ENCODE measurements at places on chromosomes 13 and 19. TPM values are rescaled to one million over a fixed set of nuclear protein-coding genes. Genes with fewer than 3 reads are reported as not detected.

GRCh38 chr13:23715762-23716235 lies 145.6 kb downstream of the TNFRSF19 start:
- no peaks in the 10 kb centered on the region for H3K4me1 ChIP-seq
- DNase-seq, result peak; percentile 75
- no peak overlapping the region for H3K4me3 ChIP-seq
- no peaks in the 10 kb centered on the region for H3K27me3 ChIP-seq
- no peak overlapping the region for H3K27ac ChIP-seq

DNA sequence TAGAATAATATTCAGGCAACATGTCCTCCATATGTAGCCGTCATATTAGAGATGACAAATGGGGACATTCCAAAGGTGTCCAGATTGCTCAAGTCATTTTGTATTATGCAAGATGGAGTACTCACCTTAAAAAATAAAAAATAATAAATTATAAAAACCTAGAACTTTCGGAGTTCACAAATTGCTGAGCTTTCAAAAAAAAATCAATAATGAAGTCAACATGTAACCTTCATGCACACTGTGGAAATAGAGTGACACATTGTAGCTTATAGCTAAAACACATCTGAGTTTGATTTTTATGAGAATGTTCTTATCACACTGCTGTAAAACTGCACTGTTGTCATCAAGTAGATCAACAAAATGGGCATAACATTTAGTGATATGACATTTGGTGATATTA lies 411.2 kb downstream of the GPC6 start:
- no peak for DNase-seq
- H3K27me3 ChIP-seq, result no peaks in the 10 kb centered on the region
- no peaks in the 10 kb centered on the region for H3K4me1 ChIP-seq
- no peak overlapping the region for H3K27ac ChIP-seq
- no peak overlapping the region for H3K4me3 ChIP-seq

- DNase-seq, result no peak
- H3K4me1 ChIP-seq, result no peaks in the 10 kb centered on the region
- H3K27me3 ChIP-seq, result no peaks in the 10 kb centered on the region
- H3K36me3 ChIP-seq, result no peaks in the 10 kb centered on the region
- H3K4me3 ChIP-seq, result peak overlapping the region; percentile 78
These were observed 6.4 kb downstream of the JAK3 start for GRCh38 chr19:17841371-17841809.

Gene LGALS14
- not detected for total RNA-seq

DNA sequence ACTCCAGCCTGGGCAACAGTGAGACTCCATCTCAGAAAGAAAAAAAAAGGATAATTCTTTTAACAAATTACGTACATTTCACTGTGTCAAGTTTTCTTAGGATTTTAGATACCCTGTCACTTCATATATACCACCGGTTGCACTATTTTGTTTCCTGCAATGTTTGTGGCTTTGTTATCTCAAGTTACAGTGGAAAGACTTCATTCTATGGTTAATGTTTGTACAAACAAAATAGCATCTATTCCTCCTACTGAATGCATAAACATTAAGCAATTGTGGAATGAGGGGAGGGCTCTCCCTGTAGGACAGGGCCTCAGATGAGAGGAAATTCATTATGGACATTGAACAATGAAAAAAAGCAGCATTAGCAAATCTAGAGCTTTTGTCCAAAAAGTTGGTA lies 120.1 kb downstream of the DNAJC3 start:
- DNase-seq, result no peak
- H3K36me3 ChIP-seq, result peaks cover 3% of the 10 kb centered on the region
- no peak overlapping the region for H3K27ac ChIP-seq
- H3K27me3 ChIP-seq, result no peaks in the 10 kb centered on the region
- H3K4me3 ChIP-seq, result no peak overlapping the region
- no peaks in the 10 kb centered on the region for H3K4me1 ChIP-seq
